Lower leg skin (tissue), 4 donors: ENCODE measurements at places on chromosomes 12 and 14. TPM values are rescaled to one million over a fixed set of nuclear protein-coding genes. Genes with fewer than 3 reads are reported as not detected.

GRCh38 chr12:84877340-84877739 lies 35.3 kb downstream of the SLC6A15 start:
- no peak for DNase-seq

ADAMTS20 gene
- total RNA-seq: not detected

DNA sequence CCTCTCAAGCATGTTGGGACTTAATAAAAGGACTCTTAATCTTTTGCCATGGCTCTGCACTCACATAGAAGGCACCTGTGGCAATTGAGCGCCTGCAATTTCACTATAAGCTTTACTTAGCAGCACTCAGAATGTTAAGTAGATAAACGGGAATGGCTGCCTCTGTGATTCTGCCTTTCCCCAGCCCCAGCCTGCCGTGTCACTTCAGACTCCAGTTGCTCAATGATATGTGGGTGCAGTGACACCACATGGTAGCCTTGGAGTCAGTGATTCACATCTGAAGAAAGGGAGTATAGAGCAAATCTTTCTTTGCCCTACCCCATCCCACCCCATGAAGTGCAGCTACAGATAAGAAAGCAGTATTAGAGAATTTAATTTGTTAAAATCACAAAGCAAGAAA lies 96.1 kb downstream of the ZFC3H1 start:
- DNase-seq: no peak

CDKN3 gene
- total RNA-seq: 2.0 TPM

CHST11 gene
- total RNA-seq: 3.3 TPM

DNA sequence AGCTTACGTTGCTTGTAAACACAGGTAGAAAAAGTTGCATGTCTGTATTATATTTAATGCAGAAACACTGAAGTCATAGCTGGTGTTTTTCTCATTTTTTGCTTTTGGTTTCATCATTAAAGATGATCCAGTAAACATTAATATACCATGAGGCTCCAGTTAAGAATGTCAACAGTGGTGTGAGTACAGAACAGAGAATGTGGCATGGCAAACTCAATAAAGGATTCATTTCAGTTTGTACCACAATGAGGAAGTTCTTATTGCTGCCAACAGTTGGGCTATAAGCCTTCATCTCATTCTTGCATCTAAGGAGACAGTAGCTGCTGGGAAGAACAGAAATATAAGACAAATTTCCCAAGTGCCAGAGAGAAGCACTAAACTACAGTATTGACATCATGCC lies 72.1 kb upstream of the ST8SIA1 start:
- DNase-seq: no peak

DNA sequence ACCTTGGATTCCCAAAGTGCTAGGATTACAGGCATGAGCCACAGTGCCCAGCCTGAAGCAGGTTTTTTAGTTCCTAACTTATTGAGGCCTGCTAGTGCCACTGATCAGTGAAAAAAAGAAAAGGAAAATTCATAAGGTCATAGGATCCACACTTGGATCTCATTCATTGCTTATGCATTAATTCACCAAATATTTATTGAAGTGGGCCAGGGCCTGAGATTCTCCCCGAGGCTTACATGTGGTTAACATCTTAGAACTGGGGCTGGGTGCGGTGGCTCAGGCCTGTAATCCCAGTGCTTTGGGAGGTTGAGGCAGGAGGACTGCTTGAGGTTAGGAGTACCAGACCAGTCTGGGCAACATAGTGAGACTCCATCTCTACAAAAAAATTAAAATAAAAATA lies 29.5 kb upstream of the MAP1LC3B2 start:
- peak; percentile 74 for DNase-seq

DNA sequence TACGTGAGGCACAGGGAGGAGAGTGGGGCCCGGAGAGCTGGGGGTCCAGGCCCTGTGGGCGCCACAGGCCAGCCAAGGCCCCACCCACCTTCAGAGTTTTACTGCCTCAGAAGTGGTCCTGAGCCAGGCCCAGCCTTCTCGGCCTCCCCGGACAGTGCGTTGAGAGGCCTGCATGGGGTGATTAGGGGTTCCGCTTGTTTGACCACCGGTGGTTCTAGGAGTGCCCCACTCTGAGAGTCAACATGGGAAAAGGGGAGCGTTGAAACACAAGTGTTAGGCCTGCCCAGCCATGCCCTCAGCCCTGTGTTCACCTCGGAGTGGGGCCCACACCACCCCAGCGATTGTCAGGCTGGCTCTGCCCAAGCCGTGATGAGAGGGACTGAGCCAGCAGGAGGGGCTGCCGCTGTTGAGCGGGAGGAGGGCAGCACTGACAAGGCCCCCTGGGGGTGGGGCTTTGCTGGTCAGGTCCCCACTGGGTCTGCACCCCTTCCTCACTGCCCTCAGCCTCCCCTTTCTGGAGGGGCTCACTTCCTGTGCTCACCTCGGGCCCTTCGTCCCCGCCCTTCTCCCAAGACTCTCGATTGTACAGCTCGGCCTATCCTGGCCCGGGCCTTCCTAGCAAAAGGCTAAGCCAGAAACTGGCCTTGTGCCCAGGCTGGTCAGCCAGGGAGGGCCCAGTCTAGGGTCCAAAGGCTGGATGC lies 4.8 kb downstream of the CKB start:
- DNase-seq: no peak

DDIT3 gene
- 58.2 TPM for total RNA-seq

CCNT1 gene
- 34.9 TPM for total RNA-seq

DNA sequence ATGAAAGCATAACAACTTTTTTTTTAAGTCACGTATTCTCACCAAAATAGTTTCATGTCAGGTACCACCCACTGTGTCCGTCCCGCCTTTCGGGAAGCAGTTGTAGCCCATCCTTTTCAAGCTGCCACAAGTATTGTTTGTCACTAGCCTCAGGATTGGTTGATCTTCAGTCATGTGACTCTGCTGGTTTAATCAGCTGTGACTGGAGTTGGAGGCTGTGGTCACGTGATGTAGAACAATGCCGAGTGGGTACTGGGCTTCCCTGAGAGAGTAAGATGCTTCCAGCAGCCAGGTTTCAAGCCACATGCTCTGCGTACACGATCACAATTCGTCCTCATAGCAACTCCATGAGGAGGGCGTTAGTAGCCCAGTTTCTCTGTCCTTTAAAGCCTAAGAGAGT lies 83.0 kb upstream of the WSCD2 start:
- DNase-seq: no peak

- no peak for DNase-seq
These were observed 182.7 kb downstream of the KICS2 start for GRCh38 chr12:64039281-64039871.

BEST3 gene
- 0.49 TPM for total RNA-seq

DNA sequence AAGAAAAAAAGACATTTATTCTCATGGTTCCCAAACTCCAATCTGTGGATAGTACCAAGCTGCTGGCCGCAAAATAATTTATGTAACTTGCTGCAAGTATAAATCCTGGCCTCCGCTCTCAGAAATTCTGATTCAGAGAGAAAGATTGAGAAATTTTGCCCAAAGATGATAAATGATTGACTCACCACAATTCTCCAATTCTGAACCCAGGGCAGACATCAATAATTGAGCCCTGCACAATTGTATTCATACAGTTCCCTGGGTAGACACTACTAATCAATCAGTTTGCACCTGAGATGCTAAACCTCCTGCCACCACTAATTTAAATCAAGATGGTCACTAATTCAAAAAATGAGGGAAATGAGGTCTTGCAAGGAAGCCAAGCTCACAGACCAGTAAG lies 38.2 kb downstream of the TRPV4 start:
- no peak for DNase-seq

DNA sequence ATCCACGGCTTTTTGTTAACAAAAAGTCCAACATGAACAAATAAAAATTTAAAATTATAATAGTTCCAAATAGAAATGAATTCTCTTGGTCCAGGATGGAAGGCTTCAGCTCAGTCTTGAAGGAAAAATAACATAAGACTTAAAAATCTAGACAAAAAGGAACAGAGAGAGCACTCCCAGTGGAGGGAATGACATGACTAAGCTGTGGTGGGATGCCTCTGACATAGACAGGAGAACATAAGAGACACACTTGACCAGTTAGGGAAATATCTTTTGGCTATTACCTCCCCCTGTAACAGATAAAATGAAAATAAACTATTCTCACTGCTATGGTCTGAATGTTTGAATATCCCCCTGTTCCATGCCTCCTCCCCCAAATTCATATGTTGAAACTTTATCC lies 106.8 kb downstream of the BBS10 start:
- no peak for DNase-seq

PTHLH gene
- total RNA-seq: 1.4 TPM

- no peak for DNase-seq
These were observed 52.9 kb downstream of the STAB2 start for GRCh38 chr12:103639983-103640382.

DNA sequence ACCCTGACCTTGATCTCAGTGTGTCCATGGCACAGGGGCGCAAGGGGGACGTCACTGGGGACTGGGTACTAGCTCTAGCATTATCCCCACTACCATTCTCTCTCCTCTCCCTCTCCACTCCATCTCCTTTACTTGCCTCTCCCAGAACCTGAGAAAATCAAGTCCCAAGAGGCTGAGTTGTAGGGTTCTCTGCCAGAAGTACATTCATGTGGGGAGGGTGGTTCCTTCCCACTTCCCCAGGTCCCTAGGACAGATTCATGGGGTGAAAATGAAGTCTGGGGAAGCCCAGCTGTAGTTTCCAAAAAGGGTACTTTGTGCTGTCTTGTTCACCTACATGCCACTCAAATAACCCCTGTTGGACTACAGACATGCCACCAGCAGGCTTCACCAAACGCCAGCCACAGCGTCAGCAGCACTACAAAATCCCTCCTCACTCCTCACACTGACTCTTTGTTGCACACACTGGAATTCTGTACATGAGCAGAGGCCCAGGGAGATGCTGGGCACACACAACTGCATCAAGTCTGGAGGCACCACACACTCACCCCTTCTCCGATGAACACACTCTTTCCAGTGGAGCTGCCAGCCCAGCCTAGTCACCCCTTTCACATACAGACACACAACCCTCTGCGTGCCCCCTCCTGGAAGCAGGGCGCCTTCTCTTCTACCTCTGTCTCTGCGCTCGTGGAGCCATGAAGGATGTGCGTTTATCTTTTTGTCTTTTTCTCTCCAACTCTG lies 6.9 kb downstream of the RARG start:
- DNase-seq: no peak

GRCh38 chr14:76348898-76349297 lies 27.0 kb upstream of the ESRRB start:
- DNase-seq: no peak

YAF2 gene
- 14.7 TPM for total RNA-seq

DNA sequence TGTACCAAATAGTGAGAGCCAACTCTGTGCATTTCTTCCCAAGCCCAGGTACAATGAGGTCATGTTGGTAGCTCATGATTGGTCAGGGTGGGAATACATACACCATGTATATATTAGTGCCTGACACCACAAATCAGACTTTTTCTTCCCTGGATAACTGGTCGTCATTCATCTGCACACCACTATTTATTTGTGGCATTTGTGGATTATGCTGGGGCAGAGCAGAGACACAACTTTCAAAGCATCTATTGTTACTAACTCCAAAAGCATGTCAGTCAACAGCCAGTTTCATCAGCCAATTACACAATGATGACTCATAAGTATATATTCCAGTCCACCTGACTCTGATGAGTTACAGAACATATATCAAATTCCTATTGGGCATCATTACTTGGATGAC lies 181.7 kb downstream of the ADAMTS20 start:
- DNase-seq: no peak

DNA sequence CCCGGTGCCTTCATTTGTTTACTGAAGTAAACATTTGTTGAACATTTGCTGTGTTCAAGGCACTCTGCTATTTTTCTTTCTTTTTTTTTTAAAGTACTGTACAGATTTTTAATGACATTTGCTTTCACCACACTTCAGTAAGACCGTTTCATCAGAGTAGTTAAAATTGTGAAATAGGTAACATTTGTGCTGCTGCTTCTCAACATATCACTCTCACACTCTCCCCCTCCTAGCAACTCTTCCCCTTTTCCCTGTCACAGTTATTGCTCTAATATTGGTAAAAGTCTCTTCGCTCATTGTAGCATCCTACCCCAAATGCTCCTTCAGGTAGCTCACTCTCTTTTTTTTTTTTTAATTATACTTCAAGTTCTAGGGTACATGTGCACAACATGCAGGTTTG lies 49.6 kb downstream of the SRGAP1 start:
- no peak for DNase-seq

- DNase-seq: no peak
These were observed 8.9 kb downstream of the WNK1 start for GRCh38 chr12:761256-761655.

DNA sequence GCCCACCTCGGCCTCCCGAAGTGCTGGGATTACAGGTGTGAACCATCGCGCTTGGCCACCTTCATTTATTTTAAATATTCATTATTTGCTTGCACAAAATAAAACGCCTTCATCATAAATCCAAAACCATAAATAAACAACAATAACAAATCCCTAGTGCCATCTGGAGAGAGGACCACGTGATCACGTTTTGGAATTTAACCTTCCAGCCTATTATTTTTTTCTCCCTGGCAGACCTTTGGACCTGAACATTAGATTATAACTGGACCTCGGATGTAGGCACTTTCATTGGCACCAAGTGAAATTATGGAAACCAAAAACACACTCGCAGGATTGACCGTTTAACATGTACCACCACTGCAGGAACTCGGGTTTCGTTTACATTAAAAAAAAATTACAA lies 2.0 kb downstream of the DNAH10 start:
- no peak for DNase-seq

NTN4 gene
- 13.7 TPM for total RNA-seq

- DNase-seq: no peak
These were observed 4.1 kb upstream of the RERG start for GRCh38 chr12:15225136-15225862.

GRCh38 chr14:30521899-30522736 lies 36.8 kb upstream of the G2E3 start:
- DNase-seq: no peak

DNA sequence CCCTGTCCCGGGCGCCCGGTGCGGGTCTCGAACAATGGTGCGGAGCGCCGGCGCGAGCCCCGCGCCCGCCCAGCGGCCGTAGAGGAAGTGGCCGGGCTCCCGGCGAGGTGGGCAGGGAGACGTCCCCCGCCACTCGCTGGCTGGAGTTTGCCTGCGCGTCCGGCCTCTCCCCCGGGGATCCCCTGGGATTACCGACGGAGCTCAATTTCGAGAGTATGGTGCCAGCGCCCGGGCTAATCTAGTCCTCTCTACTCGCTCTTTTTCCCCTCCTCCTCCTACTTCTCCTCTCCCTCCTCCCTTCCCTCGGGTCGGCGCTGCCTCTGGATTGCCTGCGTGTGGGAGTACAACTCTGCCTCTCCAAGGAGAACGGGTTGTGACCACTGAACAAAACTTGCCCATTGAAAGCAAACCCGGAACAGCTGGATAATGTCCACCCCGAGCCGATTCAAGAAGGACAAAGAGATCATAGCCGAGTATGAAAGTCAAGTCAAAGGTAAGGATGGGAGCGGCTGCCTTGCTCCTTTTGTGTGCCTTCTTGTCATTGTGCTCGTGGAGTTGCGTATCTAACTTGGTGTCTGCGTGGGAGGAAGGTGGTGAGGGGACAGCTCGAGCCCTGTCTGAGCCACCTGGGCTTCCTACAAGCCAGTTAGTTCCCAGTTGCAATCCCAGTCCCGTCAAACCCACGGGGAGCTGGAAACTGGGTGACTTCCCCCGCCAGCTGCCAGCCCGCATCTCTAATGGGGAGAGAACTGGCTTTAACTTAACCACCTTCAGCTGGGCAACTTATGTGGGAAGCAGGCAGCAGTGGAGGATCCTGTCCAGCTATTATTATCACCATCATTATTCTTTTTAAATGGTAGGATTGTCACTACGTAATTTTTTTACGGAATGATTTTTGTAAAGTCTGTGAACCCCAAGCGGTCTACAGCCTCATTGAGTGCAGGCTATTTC lies at the start of gene SRGAP1:
Gene SRGAP1 (plus strand): TSS at position 310 of the 951 bp plus-strand sequence. CDS start 117 bp downstream, at position 427.
- DNase-seq: peak; percentile 48
